Activated CD4-positive, alpha-beta T cell treated with anti-CD3 and anti-CD28 coated beads for 48 hours (primary cell): ENCODE measurements at places on chromosomes 3 and 15.

GRCh38 chr3:145798696-145799537 is 362.1 kb downstream of the PLOD2 start:
- no peak for DNase-seq

DNA sequence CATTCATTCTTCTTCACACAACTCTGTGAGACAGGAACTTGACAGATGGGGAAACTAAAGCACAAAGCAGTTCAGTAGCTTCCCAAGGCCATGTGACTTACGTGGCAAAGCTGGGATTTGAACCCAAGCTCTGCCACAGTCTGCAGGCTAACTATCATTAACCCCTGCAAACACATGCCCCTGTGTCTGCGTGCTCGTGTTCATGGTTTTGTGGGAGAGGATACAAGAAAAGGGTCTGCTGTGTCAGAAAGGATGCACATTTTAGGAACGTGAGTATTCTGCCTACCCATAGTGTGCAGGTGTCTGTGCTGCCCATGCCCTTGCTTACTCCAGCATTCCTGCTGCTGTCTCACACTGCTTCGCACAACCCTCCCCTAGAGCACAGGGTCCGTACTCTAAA is 137.0 kb downstream of the CHDH start:
- no peak for DNase-seq

DNA sequence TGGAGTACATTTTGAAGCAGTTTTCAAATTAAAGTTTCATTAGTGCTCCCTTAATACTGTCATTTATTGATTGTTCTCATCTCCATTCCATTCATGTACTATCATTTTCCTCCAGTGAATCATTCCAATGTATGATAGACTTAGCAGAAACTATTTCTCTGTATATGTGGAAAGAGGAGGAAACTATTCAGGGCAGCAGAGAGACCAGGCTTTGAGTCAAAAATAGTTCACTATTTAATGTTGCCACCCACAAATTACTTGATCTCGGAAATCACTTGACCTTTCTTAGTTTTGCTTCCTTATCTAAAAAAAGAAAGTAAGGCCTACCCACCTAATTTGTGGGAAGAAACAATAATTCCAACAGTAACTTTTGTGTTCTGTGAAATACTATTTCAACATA is 610.5 kb upstream of the ZNF385D start:
- no peak for DNase-seq

DNA sequence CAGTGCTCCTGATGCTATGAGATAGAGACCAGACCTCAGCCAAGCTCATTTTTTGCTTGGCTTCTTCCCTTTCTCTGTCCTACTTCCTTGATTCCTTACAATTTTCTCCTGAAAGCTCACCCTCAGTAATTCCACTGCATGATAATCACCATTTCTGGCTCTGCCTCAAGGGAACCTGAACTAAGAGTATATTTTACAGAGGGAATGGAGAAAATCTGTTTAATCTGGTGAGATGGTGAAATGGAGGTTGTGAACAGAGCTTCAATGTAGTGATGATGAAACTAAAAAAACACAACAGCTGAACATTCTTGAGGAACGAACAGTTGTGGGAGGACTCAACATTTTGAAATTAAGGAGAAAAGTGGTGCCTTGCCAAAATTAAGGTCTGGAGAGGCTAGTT is 16.3 kb downstream of the HHLA2 start:
- DNase-seq = no peak

DNA sequence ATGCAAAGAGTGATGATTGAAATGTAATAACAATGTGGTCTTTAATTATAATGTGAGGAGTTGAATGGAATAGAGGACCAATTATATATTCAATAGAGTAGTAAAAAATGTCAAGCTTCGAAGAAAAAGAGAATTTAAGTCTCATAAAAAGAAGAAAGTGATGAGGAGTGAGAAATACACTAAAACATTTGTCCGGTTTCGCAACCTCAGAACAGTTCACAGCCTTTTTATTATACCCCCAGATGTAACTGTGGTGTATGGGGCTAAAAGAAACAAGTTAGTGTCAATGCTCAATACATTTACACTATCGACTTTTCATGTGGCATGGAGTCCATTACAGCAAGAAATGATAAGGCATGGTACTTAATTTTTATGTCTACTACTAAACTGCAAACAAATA is 386.5 kb upstream of the ATP11B start:
- no peak for DNase-seq

GRCh38 chr3:196813903-196814302 is 53.8 kb upstream of the SENP5 start:
- no peak for DNase-seq

DNA sequence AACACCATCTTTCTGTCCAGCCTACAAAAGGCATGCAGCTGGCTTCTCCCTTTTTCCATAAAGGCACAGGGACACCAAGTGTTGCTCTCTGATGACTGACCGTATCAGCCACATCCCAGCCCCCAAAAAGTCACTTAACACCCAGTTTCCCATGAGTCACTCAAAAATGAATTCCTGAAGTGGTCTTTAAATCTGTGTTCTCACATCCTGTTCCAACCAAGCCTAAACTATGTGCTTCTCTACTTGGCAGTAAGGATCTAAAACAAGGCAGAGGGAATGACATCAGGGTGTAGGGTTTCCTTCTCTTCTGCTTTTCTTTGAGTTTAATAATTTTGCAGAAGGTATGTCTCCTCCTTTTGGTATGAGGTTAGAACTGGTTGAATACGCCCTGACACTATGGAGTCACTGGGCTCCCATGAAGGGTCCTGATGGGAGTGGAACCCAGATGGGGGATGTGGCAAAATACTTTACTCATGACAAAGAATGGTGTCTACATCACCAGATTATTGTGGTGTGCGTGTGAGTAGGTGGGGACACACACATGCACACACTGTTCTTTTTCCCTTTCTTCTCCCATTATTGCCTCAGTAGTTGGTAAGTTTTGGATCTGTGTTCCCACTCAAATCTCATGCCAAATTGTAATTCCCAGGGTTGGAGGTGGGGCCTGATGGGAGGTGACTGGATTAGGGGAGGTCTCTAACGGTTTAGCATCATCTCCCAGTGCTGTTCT is 35.6 kb upstream of the CCK start:
- DNase-seq = no peak

GRCh38 chr3:176914764-176915163 is 282.5 kb downstream of the TBL1XR1 start:
- DNase-seq = no peak

DNA sequence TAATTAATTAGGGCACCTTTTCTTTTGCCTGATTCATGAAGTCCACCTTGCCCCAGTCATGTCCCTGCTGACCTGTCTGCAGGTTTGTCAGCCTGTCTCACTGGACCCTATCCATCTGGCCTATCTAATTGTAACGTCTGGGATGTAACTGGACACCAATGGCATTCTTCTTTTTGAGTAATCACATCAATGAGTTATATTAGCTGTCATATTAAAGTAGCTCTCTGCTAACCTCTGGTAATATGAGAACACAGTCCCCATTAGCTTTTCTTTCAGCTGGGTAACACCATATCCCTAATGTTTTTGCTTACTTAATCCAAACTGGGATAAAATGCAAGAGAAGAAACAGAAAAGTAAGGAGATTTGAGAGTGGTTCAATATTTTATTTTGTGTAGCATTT is 166.2 kb upstream of the VEPH1 start:
- no peak for DNase-seq
